ENCODE measurements at places on chromosomes 7 and 10.

GRCh38 chr7:129169686-129170440 is 18.6 kb upstream of the SMO start:
- DNase-seq = peak; percentile 31

GRCh38 chr10:11713186-11713743 is 28.9 kb upstream of the ECHDC3 start:
- DNase-seq = no peak

GRCh38 chr10:19417740-19418139 is 369.1 kb downstream of the MALRD1 start:
- DNase-seq = no peak

GRCh38 chr10:49688920-49689319 is 9.5 kb downstream of the C10orf53 start:
- DNase-seq = no peak

DNA sequence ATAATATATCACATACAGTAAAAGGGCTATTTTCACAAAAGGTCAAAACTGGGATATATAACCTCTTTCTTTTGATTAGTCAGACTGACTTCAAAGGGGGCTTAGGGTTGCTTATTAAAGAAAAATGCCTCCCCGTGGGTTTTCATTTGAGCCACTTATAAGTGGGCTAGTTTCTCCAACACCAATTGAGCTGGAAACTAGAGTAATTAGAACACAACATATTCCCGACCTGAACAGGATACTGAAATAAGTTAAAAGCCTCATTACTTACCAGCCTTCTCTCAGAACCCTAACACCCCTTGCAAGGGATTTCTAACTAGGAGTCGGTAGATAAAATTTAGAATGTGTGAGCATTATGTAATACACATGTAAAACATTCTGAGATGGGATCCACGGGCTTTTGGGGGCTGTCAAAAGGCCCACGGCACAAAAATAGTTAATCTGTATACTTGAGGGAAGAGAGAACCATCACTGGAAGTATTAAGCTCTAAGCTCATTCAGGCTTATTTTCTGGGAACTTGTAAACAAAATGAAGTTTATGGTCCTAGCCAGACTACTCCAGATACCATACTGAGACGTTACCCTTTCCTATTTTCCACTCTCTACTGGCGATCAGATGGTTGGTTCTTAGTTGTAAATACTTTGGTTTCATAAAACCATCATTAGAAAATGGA is 29.3 kb upstream of the KMT2E start:
- DNase-seq = no peak

DNA sequence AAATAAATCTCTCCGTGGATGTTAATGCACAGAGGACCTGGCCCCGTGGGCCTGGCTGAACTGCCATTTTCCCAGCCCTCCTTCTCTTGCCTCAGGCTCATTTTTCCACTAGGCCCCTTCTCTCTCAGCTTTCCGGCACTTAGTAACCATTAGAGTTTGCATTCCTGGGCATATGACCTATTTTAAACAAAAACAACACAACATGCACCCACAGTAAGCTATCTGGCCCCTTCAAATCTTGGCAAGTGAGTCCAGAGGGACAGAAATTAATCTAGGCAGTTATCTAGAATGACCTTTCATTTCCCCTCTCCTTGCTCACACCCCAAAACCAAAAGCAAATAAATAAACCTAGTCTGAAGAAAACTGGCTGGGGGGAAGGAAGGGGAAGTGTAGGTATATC is 11.7 kb downstream of the FBXW4 start:
- no peak for DNase-seq

DNA sequence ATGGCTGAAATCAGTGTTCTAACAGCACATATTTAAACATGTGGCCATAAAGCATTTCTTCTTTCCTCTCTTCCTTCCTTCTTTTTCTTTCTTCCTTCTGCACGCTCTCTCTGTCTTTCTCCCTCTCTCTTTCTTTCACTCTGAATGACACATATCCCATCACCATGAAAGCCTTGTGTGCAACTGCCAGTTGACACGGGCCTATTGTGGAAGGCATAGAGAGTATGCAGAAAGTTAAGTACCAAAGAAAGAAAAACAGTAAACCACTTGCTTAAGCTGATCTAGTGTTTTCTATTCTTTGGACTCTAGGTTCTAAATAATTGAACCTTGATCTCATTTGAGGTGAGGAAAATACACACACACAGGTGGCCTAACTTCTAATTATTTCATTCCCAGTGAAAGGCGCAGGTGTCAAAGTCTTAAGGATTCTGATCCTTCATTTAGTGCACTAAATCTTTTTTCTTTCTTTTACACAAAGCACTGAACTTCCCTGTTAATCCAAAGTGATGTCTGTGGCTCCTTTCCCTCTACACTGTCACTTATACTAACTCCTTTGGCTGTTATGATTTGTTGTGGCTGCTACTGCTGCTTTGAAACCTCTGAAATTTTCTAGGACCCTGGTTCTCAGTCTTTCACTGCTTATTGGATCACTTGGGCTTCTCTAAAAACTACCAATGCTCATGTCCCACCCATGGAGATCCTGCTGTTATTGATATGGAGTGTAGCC is 17.7 kb downstream of the DKK1 start:
- DNase-seq = no peak

DNA sequence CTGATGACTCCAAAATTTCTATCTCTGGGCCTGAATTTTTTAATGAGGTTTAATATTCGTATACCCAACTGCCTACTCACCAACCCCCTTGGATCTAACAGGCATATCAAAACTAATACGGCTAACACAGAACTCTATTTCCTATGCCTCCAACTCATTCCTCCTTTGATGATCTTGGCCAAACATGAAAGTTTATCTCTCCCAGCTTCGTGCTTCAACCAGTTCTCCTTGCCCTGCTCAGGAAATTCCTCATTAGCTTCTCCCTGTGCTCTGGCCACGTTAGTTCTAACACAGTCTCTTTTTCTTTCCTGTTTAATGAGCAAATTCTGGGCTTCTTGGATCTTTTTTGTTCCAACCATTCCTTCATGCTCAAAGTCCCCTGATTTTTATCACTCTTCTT is 138.9 kb upstream of the PTN start:
- DNase-seq = no peak

DNA sequence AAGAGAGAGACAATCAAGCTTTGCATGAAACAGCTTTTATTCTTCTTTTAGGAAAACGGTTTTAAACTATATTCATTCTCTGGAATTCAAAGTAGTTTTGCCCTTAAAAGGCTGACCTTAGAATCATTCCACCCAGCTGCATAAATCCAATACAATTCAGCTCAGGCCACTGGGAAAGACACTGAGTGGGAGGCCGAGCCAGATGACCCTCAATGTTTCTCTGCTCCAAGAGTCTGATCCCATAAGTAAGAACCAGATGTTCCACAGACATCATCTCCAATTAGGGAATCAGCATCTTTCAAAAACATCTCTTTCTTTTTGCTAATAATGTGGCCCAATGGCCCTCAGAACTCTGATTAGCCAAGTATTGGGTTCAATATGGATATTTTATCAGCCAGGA is 26.1 kb downstream of the CREB3L2 start:
- no peak for DNase-seq
